Hepatocyte (in vitro differentiated cells): ENCODE measurements at places on chromosomes 2 and 18. TPM values are rescaled to one million over a fixed set of nuclear protein-coding genes. Genes with fewer than 3 reads are reported as not detected.

DNA sequence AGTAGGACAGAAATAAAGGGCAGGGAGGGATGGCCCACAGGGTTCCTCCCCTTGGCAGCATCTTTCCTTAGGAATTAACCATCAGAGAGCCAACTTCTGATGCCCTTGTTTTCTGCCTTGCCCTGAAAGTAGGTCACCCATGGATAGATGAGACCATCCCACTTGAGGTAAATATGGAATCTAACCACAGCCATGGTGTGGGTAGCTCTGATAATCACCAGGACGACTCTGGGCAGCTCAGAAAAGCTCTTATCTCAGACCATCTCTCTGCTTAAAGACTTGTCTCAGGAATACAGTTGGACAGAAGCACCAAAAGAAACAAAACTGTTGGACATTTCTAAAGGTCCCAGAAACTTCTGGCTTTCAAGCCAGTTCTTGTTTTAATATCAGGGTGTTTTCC lies 101.4 kb upstream of the CELF4 start:
- DNase-seq, result no peak

The EPHA4 gene
- total RNA-seq, result 36.8 and 39.0 TPM in 2 replicates

GRCh38 chr18:3319894-3320454 lies 58.0 kb downstream of the MYL12B start:
- no peak for DNase-seq

The TMEM200C gene
- 2.6 and 3.1 TPM in 2 replicates for total RNA-seq

The WNT10A gene
- 1.9 and 2.3 TPM in 2 replicates for total RNA-seq
